ENCODE measurements at places on chromosomes 1 and 21.

GRCh38 chr1:51578383-51579109 lies 38.3 kb upstream of the OSBPL9 start:
- DNase-seq = no peak

DNA sequence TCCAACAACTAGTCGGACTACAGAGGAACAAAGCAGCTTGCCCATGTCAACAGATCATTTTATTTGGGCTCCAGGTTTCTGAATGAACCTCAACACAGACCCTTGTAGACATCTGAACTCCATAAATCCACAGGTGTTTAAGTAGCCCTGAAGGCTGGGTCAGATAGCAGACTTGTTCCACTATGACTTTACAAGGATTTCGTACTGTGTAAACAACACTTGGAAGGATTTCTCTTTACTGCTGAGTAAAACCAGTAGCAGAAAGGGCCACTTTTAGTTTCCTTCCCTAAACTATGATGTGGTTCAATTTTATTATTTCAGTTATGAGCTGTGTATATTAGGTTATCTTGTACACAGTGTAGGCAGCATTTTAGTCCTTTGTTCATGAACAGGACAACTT lies 316.4 kb upstream of the ADGRL2 start:
- no peak for DNase-seq

- no peak for DNase-seq
These were observed 183.6 kb upstream of the UBE2U start for GRCh38 chr1:64019818-64020217.

DNA sequence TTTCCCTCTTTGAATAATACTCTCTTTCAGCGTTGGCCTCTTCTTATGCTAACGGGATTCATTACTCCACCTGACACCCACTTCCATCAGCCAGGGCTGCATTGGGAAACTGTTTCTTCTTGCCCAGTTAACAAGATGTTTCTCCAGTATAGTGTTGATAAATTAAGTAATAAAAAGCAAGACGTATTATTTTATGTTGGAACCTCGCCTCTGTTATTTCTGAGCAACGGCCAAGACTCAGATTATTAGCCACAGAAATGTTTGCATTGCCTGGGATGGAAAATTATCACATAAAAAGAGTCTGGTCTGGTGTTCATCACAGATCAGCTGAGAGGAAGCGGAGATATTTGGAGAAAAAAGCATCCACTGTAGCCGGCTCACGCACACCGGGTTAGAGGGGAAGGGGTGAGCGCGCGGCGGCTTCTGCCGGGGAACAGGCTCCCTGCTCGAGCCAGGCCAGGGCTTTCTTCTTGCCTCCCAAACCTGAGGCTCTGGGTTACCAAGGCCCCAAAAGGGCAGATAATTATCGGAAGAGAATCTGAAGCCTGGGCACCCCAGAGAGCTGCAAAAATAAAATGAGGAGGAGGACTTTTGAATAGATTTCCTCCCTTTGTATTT lies 189.5 kb downstream of the PRDM16 start:
- no peak for DNase-seq

GRCh38 chr1:145695821-145696629 lies 11.1 kb downstream of the PDZK1 start:
- DNase-seq = no peak

- peak; percentile 63 for DNase-seq
These were observed 25.5 kb downstream of the ETV3L start for GRCh38 chr1:157073944-157074685.

DNA sequence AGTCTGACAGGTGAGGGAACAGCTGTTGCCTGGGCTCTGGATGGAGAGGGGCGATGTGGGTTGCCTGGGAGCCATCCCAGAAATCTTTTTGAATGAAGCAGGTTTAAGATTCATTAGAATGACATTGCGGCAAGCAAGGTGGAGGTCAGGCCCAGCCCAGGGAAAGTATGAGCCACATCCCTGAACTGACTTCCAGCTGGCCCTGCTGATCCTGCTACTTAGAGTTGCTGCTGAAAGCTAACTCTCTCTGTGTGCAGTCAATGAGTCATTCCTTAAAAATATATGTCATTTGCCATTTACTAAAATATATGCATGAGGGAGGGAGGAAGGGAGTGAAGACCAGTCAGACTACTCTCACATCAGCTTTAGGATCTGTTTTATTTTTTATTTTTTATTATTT lies 54.3 kb upstream of the RAB3GAP2 start:
- DNase-seq = no peak

- no peak for DNase-seq
These were observed 206.1 kb downstream of the TM2D1 start for GRCh38 chr1:61518670-61519400.

DNA sequence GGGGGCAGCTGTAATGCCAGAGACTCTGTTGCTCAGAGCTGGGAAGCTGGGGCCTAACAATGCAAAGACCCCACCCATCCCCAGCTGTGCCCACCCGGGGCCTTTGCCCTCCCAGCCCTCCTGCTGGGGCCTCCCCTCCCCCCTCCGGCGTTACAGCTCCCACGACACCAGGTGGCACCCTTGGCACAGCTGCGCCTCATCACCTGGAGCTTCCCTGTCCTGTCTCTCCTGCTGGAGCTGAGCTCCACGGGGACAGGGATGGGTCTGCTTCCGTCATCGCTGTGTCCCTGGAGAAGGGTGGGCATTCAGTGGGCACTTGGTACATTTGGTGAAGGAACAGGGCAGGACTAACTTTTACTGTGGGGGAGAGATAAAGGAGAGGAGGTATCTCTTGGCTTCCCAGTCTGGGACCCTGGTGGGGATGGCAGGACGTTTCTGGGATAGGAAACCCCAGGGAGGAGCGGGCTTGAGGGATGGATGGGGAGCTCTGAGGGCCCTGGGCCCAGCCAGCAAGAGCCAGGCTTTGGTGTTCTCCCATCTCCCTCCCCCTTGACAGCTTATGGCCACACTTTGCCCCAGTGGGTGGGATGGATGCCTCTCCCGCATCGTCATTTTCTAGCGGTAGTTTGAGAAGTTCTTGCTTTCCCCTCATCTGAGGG lies 453.2 kb downstream of the PTPRU start:
- peak; percentile 30 for DNase-seq

GRCh38 chr1:228684607-228685006 lies 50.7 kb upstream of the RHOU start:
- DNase-seq = no peak

- DNase-seq = no peak
These were observed 1.3 kb downstream of the RIT1 start for GRCh38 chr1:155909894-155910293.

DNA sequence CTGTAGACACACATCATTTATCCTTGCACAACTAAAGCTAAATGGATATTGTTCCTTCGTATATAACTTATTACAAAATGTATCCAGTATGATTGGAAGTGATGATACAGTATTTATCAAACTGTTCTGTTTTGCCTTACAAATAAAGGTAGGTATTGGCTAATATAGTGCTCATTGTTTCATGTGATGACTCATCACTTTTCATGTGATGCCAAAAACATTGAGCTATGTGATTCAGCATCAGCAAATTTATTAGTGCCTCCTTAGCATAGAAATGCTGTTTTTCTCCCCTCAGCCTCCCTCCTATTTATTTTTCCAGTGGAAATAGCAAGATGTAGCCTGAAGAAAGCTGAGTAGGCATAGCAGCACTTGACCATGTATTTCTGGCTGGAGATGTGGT lies 228.6 kb upstream of the LYPLAL1 start:
- DNase-seq = no peak

GRCh38 chr1:82330330-82330729 lies 529.6 kb downstream of the ADGRL2 start:
- DNase-seq = no peak

DNA sequence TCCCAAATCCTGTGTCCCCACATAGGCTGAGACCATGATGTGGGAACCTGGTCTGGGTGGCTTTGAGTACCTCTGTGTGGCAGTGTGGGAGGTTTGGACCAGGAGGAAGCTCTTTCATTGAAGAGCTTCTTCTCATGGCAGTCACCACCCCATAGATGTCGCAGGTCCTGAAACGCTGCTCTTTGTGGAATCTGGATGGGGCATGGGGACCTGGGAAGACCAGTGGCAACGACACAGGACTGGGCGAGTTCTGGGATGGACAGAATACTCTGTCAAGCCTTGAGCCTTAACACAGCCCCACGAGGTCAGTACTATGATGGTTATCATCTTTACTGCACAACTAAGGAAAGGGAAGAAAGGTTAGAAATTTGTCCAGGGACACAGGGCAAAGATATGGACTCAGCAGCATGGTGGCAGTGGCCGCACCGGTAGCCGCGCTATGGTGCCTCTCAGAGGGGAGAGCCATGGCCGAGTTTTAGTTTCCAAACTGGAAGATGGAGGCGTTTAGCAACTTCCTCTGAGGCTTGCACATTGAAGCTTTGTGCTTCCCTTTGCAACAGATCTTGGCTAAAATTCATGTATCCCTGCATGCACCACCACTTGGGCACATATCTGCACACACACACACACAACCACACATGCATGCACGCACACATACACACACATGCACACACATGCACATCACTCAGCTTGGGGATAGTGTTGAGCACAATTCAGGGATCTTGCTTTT lies 117.7 kb upstream of the C1orf174 start:
- no peak for DNase-seq

GRCh38 chr1:113488576-113489177 lies 98.4 kb downstream of the MAGI3 start:
- no peak for DNase-seq

DNA sequence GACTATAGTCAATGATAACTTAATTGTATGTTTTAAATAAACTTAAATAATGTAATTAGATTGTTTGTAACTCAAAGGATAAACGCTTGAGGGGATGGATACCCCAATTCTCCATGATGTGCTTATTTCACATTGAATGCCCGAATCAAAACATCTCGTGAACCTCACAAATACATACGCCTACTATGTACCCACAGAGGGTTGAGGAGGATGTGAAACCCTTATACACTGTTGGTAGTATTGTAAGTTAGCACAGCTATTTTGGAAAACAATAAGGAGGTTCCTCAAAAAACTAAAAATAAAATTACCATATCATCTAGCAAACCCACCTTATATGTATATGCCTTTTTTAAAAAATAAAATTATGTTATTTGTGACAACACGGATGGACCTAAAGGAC lies 198.6 kb downstream of the MRPL39 start:
- DNase-seq = no peak

DNA sequence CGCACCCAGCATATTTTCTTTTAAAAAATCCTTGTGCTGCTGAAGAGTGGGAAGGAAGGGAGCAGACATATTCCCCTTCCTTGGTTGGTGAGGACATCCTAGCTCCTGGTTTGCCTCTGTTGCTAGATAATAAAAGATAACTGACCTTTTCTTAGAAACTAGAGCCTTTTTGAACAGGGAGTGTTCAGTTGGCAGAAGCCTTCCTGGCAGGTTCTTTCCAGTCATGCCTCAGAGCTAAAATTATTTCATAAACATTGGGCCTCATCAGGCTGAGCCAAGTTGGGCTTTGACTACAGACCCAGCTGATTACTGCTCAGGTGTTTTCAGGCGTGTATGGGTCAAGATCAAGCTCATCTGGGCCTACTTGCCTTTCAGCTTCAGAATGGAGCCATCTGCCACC lies 22.7 kb upstream of the SH3BGRL3 start:
- DNase-seq = no peak

- peak; percentile 64 for DNase-seq
These were observed 1.9 kb downstream of the BTBD19 start for GRCh38 chr1:44810101-44810761.

- DNase-seq = no peak
These were observed 349.4 kb downstream of the HLX start for GRCh38 chr1:221228594-221228993.

- peak; percentile 68 for DNase-seq
These were observed at the start of gene PRDM2 for GRCh38 chr1:13699936-13700520. Gene PRDM2, plus strand, starts transcription at chr1:13700188. Its CDS starts 15,418 bp downstream, at chr1:13715606.

GRCh38 chr1:193222056-193222615 lies 35.7 kb upstream of the B3GALT2 start:
- DNase-seq = no peak

DNA sequence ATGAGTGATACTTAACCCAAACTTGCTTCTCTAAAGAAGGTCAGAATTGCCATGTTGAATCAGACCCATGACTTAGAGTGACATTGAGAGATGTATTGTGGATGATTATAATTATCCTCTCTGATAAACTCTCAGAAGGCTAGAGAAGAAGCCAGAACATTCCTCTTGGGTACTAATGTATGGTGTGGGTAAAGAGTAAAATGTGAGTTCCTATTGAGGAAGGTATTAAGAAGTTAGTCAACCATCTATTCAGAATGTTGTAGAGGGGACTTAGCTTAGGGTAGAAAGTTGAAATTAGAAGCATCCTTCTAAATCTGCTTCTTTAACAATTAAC lies 7.3 kb downstream of the GMEB1 start:
- DNase-seq = no peak

DNA sequence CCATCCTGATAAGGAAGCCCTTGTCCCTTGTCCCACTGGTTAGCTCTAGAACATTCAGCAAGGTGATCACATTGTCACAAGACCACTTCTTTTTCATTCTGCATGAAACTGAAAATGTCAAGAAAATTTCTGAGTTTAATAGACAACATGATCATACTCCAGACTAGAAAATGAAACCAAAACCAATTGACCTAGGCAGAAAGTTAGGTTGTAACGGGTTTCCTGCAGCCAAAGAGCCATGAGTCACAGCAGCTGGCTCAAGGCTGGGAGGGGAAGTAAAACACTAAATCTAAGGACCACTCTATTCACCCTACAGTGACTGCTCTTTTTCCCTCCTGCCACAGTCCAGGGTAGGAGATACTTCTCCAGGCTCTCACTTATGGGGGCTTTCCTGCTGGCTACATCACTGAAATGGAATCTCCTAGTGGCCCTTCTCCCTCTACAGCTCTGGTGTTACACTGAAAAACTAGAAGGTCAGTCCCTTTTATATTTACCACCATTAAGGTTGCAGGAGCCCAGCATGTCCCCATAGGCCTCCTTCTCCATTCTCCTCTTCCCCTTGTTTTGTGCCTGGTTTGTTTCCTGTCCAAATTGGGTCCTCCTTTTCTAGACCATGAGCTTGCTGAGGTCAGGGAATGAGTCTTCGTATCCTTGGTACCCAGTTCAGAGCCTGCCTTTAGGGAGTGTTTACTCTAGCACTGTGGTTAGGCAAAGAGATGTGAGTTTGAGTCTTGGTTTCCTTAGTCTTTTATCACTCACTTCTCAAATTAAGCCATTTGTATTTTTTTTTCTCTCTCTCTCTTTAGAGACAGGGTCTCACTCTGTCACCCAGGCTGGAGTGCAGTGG lies 236.5 kb upstream of the JUN start:
- DNase-seq = peak; percentile 51

DNA sequence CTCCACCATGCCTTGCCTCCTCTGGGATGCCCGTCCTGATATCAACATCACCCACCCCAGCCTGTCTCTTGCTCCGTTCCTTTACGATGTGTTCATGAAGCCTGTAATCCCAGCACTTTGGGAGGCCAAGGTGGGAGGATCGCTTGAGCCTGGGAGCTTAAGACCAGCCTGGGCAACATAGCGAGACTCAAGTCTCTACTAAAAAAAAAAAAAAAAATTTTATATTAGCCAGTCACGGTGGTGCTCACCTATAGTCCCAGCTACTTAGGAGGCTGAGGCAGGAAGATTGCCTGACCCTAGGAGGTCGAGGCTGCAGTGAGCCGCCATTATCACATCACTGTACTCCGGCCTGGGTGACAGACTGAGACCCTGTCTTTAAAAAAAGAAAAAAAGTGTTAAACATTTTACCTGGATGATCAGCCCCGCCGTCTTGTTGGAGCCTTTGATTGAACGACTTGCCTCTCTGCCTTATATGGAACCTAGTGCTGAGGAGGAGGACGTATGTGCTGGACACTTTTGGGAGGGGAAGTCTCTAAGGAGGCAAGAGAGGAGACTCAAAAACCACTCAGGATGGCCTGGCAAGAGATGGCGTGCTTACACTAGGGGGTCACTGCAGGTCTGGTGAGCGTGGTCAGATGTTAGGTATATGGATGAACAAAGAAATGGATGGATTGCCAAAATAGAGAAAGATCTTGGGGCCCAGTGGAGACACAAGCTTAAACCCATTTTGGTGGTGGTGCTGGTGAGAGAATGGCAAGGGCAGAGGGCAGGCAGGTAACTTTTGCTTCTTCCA lies 80.5 kb upstream of the IFFO2 start:
- DNase-seq = no peak

All from stimulated activated CD8-positive, alpha-beta memory T cell treated with anti-CD3 and anti-CD28 coated beads, Interleukin-4, amount 100 ng/mL, for 48 hours (primary cell).